ENCODE measurements at places on chromosomes 7 and 10.
A peak's percentile ranks its signal among the peaks of the same experiment; 100 is the strongest.

DNA sequence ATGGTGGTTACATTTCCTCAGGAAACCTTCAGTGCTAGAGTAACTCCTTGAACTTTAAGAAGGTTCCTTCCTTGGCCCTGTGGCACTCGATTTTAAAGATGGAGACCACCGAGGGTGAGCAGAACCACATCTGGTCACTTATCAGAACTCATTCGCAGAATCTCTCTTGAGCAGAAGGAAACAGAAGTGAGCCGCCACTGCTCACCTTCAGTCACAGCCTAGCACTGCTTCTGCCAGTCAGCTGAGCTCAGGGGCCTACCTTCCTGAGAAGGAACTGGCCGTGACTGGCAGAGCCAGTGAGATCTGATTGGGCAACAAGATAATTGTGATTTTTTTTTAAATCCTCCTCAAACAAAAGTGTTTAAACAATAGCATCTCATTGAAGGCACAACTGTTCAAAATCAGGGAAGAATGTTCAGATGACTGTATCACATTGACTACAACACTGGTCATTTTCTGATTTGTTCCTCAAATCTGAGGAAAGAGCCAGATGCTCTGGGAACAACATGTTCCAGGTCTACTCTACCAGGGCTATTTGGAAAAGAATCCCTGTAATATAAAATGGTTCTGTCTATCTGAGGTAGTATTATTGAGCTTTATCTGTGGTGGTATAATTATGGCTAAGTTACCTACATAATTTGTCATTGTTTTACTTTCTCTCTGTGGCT lies 2.7 kb upstream of the SYPL1 start:
- H3K36me3 ChIP-seq = no peaks in the 10 kb centered on the region
- no peak overlapping the region for H3K4me3 ChIP-seq
- DNase-seq = no peak

DNA sequence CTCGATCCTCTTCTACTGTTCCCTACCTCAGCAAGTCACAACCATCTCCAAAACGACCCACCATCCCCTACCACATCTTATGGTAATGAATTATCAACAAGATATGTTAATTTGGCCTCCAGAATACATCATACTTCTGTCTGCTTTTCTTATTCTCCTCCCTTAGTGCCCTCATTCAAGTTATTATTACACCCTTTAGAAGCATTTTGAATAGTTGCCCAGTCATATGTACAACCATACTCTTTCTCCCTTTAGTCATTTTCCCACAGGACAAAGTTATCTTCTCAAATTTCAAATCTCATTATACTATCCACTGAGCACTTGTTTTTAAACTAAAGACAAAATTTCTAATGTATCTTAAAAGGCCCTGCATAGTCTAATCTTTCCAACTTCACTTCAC lies 71.0 kb downstream of the GNAT3 start:
- no peaks in the 10 kb centered on the region for H3K27me3 ChIP-seq
- H3K36me3 ChIP-seq = no peaks in the 10 kb centered on the region
- DNase-seq = no peak
- H3K4me3 ChIP-seq = no peak overlapping the region
- no peak overlapping the region for H3K27ac ChIP-seq
- H3K4me1 ChIP-seq = no peaks in the 10 kb centered on the region

- no peaks in the 10 kb centered on the region for H3K36me3 ChIP-seq
- no peak overlapping the region for H3K4me3 ChIP-seq
- H3K4me1 ChIP-seq = no peaks in the 10 kb centered on the region
- no peak for DNase-seq
- no peaks in the 10 kb centered on the region for H3K27me3 ChIP-seq
These were observed 60.2 kb downstream of the MAD1L1 start for GRCh38 chr7:2172311-2173188.

DNA sequence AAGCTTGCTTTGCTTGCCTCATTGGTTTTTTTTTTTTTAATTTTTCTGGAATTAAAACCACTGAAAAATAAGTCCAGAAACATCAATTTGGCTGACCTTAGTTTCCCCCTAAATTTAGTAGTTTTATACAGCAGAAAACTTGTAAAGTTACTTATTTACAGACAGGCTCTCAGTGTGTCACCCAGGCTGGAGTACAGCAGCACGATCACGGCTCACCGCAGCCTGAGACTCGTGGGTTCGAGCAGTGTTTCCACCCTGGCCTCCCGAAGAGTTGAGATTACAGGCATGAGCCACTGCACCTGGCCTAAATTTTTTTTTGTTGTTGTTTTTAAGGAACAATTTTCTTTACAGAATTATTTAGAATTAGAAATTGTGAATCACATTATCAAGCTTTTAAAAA lies 250.5 kb downstream of the SDK1 start:
- H3K27ac ChIP-seq = no peak overlapping the region
- no peaks in the 10 kb centered on the region for H3K27me3 ChIP-seq
- no peaks in the 10 kb centered on the region for H3K36me3 ChIP-seq
- no peak for DNase-seq
- no peak overlapping the region for H3K4me3 ChIP-seq

- H3K4me1 ChIP-seq = peaks cover 17% of the 10 kb centered on the region
- H3K36me3 ChIP-seq = no peaks in the 10 kb centered on the region
- H3K27ac ChIP-seq = no peak overlapping the region
- no peak overlapping the region for H3K4me3 ChIP-seq
- H3K27me3 ChIP-seq = peaks cover 17% of the 10 kb centered on the region
These were observed 6.0 kb upstream of the CYP26A1 start for GRCh38 chr10:93067443-93068365.

GRCh38 chr10:79047875-79048638 lies 20.7 kb upstream of the ZMIZ1 start:
- no peaks in the 10 kb centered on the region for H3K27me3 ChIP-seq
- H3K4me3 ChIP-seq = peak overlapping the region; percentile 52
- DNase-seq = no peak
- no peaks in the 10 kb centered on the region for H3K36me3 ChIP-seq

GRCh38 chr7:123193235-123193634 lies 6.5 kb downstream of the SLC13A1 start:
- H3K27ac ChIP-seq = no peak overlapping the region
- no peaks in the 10 kb centered on the region for H3K36me3 ChIP-seq
- no peak for DNase-seq
- H3K27me3 ChIP-seq = no peaks in the 10 kb centered on the region

- H3K27ac ChIP-seq = no peak overlapping the region
- no peaks in the 10 kb centered on the region for H3K4me1 ChIP-seq
- H3K36me3 ChIP-seq = no peaks in the 10 kb centered on the region
- no peak for DNase-seq
These were observed 164.3 kb downstream of the SUGCT start for GRCh38 chr7:40299097-40299496.

DNA sequence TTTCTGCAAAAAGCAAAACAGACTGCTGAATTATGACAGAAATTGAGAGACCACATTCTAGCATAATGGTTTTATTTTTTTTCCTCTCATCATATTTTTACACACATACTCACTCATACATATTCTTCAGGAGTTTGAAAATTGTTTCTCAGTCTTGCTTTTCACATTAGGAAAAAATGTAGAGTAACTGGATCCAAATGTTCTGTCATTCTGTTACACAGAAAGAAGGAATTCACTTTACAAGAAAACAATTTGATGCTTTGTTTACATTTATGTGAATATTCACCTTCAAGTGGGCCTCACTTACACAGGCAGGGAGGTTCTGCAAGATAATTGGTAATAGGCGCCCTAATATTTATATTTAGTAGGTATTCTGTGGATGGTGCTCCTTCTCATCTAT lies 82.0 kb downstream of the ARL4A start:
- no peaks in the 10 kb centered on the region for H3K4me1 ChIP-seq
- H3K36me3 ChIP-seq = no peaks in the 10 kb centered on the region
- no peak overlapping the region for H3K27ac ChIP-seq
- no peaks in the 10 kb centered on the region for H3K27me3 ChIP-seq
- no peak overlapping the region for H3K4me3 ChIP-seq
- DNase-seq = no peak

- no peak for DNase-seq
- no peak overlapping the region for H3K27ac ChIP-seq
- no peaks in the 10 kb centered on the region for H3K36me3 ChIP-seq
- H3K4me1 ChIP-seq = no peaks in the 10 kb centered on the region
- H3K27me3 ChIP-seq = no peaks in the 10 kb centered on the region
These were observed 44.4 kb downstream of the ATXN7L1 start for GRCh38 chr7:105831824-105832535.

- H3K36me3 ChIP-seq = no peaks in the 10 kb centered on the region
- no peaks in the 10 kb centered on the region for H3K27me3 ChIP-seq
- no peak overlapping the region for H3K4me3 ChIP-seq
- DNase-seq = no peak
These were observed 87.4 kb downstream of the INPP5A start for GRCh38 chr10:132624847-132625471.

DNA sequence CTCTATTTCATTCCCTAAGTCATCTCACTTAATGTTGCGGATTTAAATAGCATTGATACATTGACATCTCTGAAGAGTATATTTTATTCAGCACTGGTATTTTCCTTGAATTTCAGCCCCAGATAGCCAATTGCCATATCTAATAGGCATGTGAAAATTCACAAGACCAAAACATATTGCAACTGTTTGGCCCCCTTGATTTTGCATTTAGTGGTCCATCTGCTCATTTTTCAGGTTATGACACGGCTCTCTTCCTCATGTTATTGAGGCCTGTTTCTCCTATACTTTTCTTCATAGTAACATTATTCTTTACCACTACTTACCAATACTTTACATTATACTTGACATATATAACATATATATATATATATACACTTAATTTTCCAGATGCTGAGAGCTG lies 43.7 kb downstream of the MKLN1 start:
- no peak for DNase-seq
- H3K4me1 ChIP-seq = peaks cover 14% of the 10 kb centered on the region
- no peaks in the 10 kb centered on the region for H3K27me3 ChIP-seq
- H3K36me3 ChIP-seq = no peaks in the 10 kb centered on the region
- H3K4me3 ChIP-seq = no peak overlapping the region

- H3K4me3 ChIP-seq = no peak overlapping the region
- peaks cover 6% of the 10 kb centered on the region for H3K4me1 ChIP-seq
- H3K36me3 ChIP-seq = no peaks in the 10 kb centered on the region
- H3K27me3 ChIP-seq = no peaks in the 10 kb centered on the region
These were observed 136.2 kb downstream of the PRPF18 start for GRCh38 chr10:13722747-13723653.

DNA sequence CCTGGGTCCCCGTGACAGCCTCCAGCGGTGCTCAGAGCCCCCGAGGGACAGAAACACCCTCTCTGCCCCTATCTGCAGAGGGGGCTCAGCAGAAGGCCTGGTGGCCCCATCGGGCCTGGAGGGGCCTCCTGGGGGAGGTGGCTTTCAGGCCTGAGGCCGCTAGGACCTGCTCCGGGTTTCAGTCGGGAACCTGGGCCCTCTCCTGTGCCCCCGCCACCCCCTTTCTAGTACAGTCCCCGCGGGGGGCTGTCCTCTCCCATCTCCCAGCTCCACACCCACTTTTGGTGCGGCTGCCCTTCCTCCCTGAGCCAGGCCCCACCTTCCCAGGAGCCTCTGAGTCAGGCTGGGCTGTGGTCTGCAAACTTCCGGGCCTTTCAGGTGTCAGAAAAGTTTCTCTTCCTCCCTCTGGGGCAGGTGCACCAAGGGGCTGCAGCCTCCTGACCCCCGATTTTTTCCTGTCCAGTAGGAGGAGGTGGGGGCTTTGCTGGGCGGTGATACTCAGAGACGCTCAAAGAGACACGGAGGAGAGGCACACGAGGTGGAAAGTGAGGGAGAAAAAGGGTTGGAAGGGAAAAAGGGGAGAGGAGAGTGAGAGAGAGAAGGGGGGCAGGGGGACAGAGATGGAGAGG lies 692 bp downstream of the CARD11 start:
- peak overlapping the region; percentile 97 for H3K27ac ChIP-seq
- H3K27me3 ChIP-seq = no peaks in the 10 kb centered on the region
- H3K4me3 ChIP-seq = peak overlapping the region; percentile 97
- no peaks in the 10 kb centered on the region for H3K36me3 ChIP-seq
- DNase-seq = peak; percentile 64
- peaks cover 54% of the 10 kb centered on the region for H3K4me1 ChIP-seq
